ENCODE measurements at places on chromosomes 11 and 22. TPM values are rescaled to one million over a fixed set of nuclear protein-coding genes. Genes with fewer than 3 reads are reported as not detected.

Gene TRIM51G
- not detected for total RNA-seq

Gene MYO18B
- total RNA-seq: 0.46 TPM

Gene POU2AF3
- 0.69 TPM for total RNA-seq

Gene GTSE1
- total RNA-seq: 3.0 TPM

Gene TUB
- 138 TPM for total RNA-seq

Measured in diencephalon (tissue), 1 donor.